ENCODE measurements at places on chromosomes 2 and 18. TPM values are rescaled to one million over a fixed set of nuclear protein-coding genes. Genes with fewer than 3 reads are reported as not detected.

- no peak for DNase-seq
- no peak overlapping the region for H3K4me3 ChIP-seq
- no peaks in the 10 kb centered on the region for H3K27me3 ChIP-seq
- no peaks in the 10 kb centered on the region for H3K4me1 ChIP-seq
Observed at GRCh38 chr18:8413751-8414150, 195.5 kb upstream of the RAB12 start.

- no peak overlapping the region for H3K27ac ChIP-seq
- DNase-seq, result no peak
- no peaks in the 10 kb centered on the region for H3K27me3 ChIP-seq
- no peaks in the 10 kb centered on the region for H3K4me1 ChIP-seq
- no peak overlapping the region for H3K4me3 ChIP-seq
- H3K36me3 ChIP-seq, result peaks cover 45% of the 10 kb centered on the region
Observed at GRCh38 chr2:159195697-159196096, 90.8 kb downstream of the WDSUB1 start.

DNA sequence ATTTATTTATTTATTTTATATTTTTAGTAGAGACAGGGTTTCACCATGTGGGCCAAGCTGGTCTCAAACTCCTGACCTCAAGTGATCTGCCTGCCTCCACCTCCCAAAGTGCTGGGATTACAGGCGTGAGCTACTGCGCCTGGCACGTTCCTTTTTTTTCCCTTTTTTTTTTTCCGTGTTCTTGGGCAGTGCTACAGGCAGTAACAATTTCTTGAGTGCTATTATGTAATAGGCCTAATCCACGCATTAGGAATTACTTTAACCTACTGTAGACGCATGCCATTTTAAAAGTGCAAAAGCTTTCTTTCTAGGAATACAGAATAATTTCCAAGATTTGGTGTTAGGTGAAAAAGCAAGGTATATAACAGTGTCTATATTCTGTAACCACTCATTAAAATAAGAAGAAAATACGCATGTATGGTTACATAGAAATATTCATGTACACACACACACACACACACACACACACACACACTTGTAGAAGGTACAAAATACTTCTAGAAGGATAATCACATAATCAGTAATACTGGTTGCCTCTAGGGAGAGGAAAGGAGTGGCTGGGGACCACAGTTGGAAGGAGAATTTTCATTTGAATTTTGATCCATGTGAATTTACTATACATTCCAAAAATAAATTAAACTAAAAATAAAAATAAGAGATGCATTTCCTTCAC is 92.3 kb downstream of the METTL8 start:
- peaks cover 6% of the 10 kb centered on the region for H3K4me1 ChIP-seq
- H3K27ac ChIP-seq, result no peak overlapping the region
- H3K4me3 ChIP-seq, result no peak overlapping the region
- no peaks in the 10 kb centered on the region for H3K27me3 ChIP-seq
- no peak for DNase-seq
- no peaks in the 10 kb centered on the region for H3K36me3 ChIP-seq

DNA sequence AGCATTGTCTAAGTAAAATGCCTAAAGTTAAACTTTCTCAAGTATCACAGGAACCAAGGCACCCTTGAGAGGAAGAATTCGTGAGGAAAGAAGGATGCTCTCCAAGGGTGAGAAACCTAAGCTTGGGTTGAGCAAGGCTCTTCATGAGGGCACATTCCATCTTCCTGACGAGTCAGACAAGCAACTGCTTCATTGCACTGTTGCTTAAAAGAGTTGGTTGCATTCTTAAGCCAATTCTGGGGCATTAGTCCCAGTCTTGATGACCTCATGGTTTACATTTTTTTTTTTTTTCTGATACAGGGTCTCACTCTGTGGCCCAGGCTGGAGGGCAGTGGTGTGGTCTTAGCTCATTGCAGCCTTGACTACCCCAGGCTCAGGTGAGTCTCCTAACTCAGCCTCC is 237.5 kb downstream of the ACTR3 start:
- H3K27me3 ChIP-seq, result no peaks in the 10 kb centered on the region
- no peaks in the 10 kb centered on the region for H3K4me1 ChIP-seq
- no peak for DNase-seq
- no peak overlapping the region for H3K27ac ChIP-seq
- no peak overlapping the region for H3K4me3 ChIP-seq

GRCh38 chr2:189527812-189528592 is 52.6 kb downstream of the SLC40A1 start:
- H3K27me3 ChIP-seq, result no peaks in the 10 kb centered on the region
- no peak overlapping the region for H3K27ac ChIP-seq
- H3K4me3 ChIP-seq, result no peak overlapping the region
- H3K36me3 ChIP-seq, result no peaks in the 10 kb centered on the region
- peak; percentile 29 for DNase-seq

- H3K4me1 ChIP-seq, result peaks cover 8% of the 10 kb centered on the region
- H3K27me3 ChIP-seq, result no peaks in the 10 kb centered on the region
- DNase-seq, result no peak
- peaks cover 3% of the 10 kb centered on the region for H3K36me3 ChIP-seq
- H3K27ac ChIP-seq, result no peak overlapping the region
Observed at GRCh38 chr2:98519851-98520250, 75.2 kb downstream of the INPP4A start.

DNA sequence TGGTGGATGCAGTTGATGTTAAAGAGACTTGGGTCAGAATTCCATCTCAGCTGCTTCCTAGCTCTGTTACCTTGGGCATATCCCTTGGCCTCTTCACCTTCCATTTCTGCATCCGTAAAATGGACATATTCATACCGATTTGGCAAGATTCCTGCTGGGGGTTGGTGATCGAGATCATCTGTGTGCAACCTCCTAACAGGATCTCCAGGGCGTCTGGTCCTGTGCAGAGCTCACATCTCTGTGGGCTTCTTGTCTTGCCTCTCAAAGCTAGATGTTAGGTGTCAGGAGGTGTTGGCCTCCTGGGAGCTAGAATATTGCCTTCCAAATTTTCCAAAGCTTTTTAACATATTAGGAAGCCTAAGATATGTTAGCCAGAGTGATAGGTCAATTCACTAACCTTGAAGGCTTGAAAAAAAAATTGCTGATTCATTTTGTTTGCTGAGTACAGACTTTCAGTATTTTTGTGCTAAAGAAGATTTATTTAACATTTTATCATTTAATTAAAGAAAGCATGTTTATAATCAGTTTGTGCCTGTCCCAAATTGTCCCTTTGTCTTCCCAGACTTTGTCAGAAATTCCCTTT is 69.7 kb upstream of the ZNF516 start:
- H3K27ac ChIP-seq, result no peak overlapping the region
- no peaks in the 10 kb centered on the region for H3K27me3 ChIP-seq
- no peaks in the 10 kb centered on the region for H3K4me1 ChIP-seq

Gene DSG1
- total RNA-seq, result not detected

DNA sequence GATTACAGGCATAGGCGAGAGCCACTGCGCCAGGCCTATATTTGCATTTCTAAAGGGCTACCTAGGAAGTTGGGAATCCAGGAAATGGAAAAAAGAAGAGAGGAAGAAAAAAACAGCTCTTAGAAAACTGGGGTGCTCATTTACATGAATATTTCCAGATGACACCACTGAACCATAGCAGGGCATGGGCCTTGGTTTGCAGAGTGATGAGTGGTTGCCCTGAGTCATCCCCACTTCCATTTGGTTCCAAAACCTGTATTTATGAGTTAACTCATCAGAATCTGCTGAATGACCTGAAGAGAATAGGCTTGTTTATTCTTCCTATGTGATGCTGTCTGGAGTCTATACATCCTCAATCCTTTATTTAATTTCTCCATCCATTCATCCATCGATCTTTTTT is 36.2 kb downstream of the EHD3 start:
- no peak for DNase-seq
- H3K36me3 ChIP-seq, result no peaks in the 10 kb centered on the region
- H3K4me1 ChIP-seq, result no peaks in the 10 kb centered on the region
- H3K27ac ChIP-seq, result no peak overlapping the region
- H3K27me3 ChIP-seq, result no peaks in the 10 kb centered on the region

DNA sequence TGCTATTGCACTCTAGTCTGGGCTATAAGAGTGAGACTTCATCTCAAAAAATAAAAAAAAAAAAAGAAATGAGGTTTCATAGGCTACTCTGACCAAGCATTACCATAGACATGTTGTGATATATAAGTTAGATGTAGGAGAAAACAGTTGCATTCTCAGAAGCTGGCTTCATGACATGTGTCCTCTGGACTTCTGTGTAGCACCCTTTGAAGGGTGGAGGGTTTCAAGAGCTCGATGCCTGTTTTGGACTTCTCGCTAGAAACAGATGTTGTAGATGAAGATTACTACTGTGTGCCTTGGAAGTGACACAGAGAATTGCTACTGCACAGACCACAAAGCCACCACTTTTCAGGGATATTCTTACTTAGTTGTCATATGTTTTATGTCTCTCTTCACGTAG is 91.0 kb downstream of the TMEM247 start:
- no peaks in the 10 kb centered on the region for H3K4me1 ChIP-seq
- no peaks in the 10 kb centered on the region for H3K27me3 ChIP-seq
- DNase-seq, result no peak
- no peak overlapping the region for H3K27ac ChIP-seq
- no peaks in the 10 kb centered on the region for H3K36me3 ChIP-seq

DNA sequence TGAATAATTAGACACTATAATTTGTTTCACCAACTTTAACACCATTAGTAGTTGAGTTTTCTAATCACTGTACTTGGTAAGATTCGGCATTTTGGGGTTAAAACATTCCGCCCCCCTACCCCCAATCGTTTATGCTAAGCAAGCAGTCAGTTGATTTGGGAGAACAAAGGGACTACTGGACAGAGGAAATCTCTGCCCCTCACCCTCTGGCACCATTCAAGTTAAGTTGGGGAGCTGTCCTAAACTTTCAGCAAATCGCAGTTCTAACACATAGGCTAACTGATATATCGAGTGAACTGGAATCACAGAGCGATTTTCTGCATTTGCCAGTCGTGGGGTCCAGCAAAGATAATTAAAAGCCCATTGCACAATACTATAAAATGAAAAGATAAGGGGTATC is 5.6 kb downstream of the KLF7 start:
- no peaks in the 10 kb centered on the region for H3K36me3 ChIP-seq
- no peaks in the 10 kb centered on the region for H3K27me3 ChIP-seq
- H3K4me1 ChIP-seq, result peaks cover 79% of the 10 kb centered on the region
- DNase-seq, result peak; percentile 50

GRCh38 chr2:46379213-46380037 is 82.2 kb downstream of the EPAS1 start:
- DNase-seq, result no peak
- H3K27me3 ChIP-seq, result no peaks in the 10 kb centered on the region
- no peak overlapping the region for H3K4me3 ChIP-seq
- no peak overlapping the region for H3K27ac ChIP-seq
- no peaks in the 10 kb centered on the region for H3K4me1 ChIP-seq

GRCh38 chr2:11941201-11942177 is 195.1 kb downstream of the LPIN1 start:
- H3K4me3 ChIP-seq, result no peak overlapping the region
- no peaks in the 10 kb centered on the region for H3K27me3 ChIP-seq
- H3K36me3 ChIP-seq, result no peaks in the 10 kb centered on the region
- no peak for DNase-seq

Gene CD8B2
- total RNA-seq, result not detected

DNA sequence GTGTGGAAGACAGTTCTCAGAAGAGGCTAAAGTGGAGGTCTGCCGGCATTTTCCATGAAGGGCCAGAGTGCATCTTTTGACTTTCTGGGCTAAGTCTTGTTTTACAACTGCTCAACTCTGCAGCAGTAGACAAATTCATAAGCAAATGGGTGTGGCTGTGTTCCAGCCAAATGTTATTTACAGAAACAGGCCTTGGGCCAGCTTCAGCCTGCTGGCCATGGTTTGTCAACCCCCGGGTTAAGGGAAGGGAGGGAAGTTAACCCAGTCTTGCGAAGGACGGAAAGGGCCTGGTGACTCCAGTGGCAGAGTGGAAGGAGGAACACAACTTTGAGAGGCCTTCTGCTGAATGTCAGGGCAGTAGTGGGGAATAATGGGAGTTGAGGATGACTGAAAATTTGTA is 34.3 kb upstream of the NCKAP5 start:
- H3K4me1 ChIP-seq, result peaks cover 3% of the 10 kb centered on the region
- no peaks in the 10 kb centered on the region for H3K36me3 ChIP-seq
- H3K27me3 ChIP-seq, result no peaks in the 10 kb centered on the region
- H3K27ac ChIP-seq, result no peak overlapping the region
- H3K4me3 ChIP-seq, result no peak overlapping the region

Gene UBXN4
- total RNA-seq, result 103 TPM

Gene CCDC102B
- 0.62 TPM for total RNA-seq

DNA sequence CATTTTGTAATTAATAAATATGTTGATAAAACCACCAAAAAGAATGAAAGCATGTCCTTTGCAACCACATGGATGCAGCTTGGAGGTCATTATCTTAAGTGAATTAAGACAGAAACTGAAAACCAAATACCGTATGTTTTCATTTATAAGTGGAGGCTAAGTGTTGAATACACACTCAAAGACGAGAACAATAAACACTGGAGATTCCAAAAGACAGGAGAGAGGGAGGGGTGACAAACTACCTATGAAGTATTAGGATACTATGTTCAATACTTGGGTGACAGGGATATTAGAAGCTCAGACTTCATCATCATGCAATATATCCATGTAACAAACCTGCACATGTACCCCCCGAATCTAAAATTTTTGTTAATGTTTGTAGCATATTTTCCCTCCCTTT is 7.0 kb downstream of the ERLEC1 start:
- no peak overlapping the region for H3K27ac ChIP-seq
- DNase-seq, result no peak
- no peaks in the 10 kb centered on the region for H3K27me3 ChIP-seq
- H3K4me1 ChIP-seq, result no peaks in the 10 kb centered on the region

GRCh38 chr2:179226961-179227259 is 37.7 kb downstream of the SESTD1 start:
- no peak for DNase-seq
- no peaks in the 10 kb centered on the region for H3K27me3 ChIP-seq
- H3K36me3 ChIP-seq, result no peaks in the 10 kb centered on the region
- peaks cover 8% of the 10 kb centered on the region for H3K4me1 ChIP-seq
